H1 (cell line): ENCODE measurements at places on chromosomes 5 and 9.

DNA sequence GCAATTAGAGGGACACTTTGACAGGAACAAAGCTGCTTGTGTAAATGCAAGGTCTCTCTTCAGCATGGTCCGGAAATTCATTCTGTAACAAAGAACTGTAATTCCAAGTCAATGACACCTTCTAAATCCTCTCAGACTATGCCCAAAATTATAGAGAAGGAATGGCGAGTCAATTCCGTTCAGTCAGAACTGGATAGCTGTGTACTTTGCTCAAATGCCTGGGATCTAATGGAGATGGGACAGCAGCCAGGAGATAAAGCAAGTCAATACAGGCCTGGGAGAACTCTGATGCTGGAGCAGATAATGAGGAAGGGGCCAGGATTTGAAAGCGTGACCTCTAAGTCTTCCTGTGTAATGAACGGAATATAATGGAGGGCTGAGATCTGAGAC lies 96.4 kb upstream of the SPRY4 start:
- no peak overlapping the region for H3K4me3 ChIP-seq
- no peaks in the 10 kb centered on the region for H3K27me3 ChIP-seq
- no peaks in the 10 kb centered on the region for H3K36me3 ChIP-seq
- DNase-seq, result no peak
- peaks cover 3% of the 10 kb centered on the region for H3K4me1 ChIP-seq
- no peak overlapping the region for H3K27ac ChIP-seq

DNA sequence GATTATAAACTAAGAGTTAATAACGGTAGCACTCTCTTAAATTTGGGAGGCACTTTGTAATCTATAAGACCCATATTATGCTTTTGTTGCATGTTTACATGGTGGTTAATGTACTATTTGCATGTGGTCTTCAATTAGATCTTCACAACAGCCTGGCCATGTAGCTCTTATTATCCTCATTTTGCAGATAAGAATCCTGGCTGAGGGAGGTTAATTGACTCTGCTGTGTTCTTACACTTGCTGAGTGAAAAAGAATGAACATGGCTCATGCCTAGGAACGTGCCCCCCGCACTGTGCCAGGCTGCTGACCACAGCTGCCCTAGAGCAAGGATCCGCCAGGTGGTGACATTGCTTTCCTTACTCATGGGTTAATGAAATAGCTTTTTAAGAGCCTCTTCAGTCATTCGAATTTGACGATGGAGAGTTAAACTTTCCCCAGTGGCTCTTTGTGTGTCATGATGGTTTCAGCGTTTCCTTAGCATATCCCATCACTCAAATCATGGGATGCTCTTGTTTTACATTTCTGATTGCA lies 97.9 kb downstream of the CDH6 start:
- no peak overlapping the region for H3K27ac ChIP-seq
- no peaks in the 10 kb centered on the region for H3K36me3 ChIP-seq
- H3K4me3 ChIP-seq, result no peak overlapping the region
- H3K27me3 ChIP-seq, result no peaks in the 10 kb centered on the region
- peaks cover 5% of the 10 kb centered on the region for H3K4me1 ChIP-seq

- no peak overlapping the region for H3K27ac ChIP-seq
- no peak overlapping the region for H3K4me3 ChIP-seq
- DNase-seq, result no peak
- peaks cover 41% of the 10 kb centered on the region for H3K36me3 ChIP-seq
- no peaks in the 10 kb centered on the region for H3K27me3 ChIP-seq
- peaks cover 2% of the 10 kb centered on the region for H3K4me1 ChIP-seq
Measured at GRCh38 chr5:179768326-179769085, 25.3 kb upstream of the LTC4S start.

- no peak overlapping the region for H3K27ac ChIP-seq
- no peaks in the 10 kb centered on the region for H3K4me1 ChIP-seq
- no peaks in the 10 kb centered on the region for H3K36me3 ChIP-seq
- H3K27me3 ChIP-seq, result no peaks in the 10 kb centered on the region
- peak overlapping the region; percentile 13; the same call in 1 of the 2 replicates for H3K4me3 ChIP-seq
Measured at GRCh38 chr9:122406070-122406890, 35.5 kb downstream of the PTGS1 start.

GRCh38 chr5:16315501-16315900 lies 135.9 kb upstream of the MARCHF11 start:
- H3K36me3 ChIP-seq, result no peaks in the 10 kb centered on the region
- no peaks in the 10 kb centered on the region for H3K4me1 ChIP-seq
- no peak for DNase-seq
- no peaks in the 10 kb centered on the region for H3K27me3 ChIP-seq
- no peak overlapping the region for H3K4me3 ChIP-seq

DNA sequence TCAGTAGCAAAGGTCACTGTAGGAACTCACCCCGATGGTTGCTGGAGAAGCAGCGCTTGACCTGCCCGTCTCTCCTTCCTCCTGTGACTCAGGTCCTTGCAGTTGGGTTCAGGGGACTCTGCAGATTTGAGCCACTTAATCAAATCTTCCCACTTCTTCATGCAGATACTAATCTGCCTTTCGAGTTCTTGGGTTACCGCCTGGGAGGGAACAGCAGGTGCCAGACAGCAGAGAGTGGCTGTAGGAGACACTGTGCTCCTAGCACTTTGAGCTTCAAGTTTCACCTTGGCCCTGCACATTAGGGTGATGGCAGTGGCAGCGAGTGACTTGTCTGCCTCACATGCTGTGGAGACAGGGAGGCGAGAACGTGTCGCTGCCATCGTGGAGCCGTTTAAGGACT lies 478.3 kb downstream of the PSAT1 start:
- no peak for DNase-seq
- H3K4me1 ChIP-seq, result peaks cover 4% of the 10 kb centered on the region; the same call in 1 of the 2 replicates
- H3K36me3 ChIP-seq, result no peaks in the 10 kb centered on the region
- H3K27ac ChIP-seq, result no peak overlapping the region
- no peaks in the 10 kb centered on the region for H3K27me3 ChIP-seq

DNA sequence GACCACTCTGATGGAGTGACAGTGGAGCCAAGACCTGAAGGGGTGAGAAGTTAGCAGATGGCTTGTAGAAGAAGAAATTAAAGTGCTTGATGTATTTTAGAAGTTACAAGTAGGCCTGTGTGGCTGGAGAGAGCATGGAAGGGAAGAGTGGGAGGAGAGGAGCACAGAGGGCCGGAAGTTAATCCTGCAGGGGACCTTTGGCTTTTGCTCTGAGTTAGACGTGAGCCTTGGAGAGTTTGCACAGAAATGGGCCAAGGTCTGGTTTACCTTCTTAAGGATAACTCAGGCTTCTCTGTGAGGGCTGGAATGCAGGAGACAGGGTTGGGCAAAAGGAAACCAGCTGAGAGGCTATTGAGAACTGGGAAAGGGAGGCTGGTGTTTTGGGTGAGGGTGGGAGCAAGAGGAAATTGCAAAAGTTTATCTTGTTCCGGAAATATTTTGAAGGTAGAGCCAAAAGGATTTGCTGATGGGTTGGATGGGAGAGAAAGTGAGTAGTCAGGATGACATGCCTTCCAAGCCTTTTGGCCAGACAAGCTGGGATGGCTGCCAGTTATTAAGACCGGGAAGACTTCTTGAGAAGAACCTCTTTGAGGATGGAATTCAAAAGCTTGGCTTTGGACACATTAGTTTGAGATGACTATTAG lies 17.5 kb upstream of the F2RL1 start:
- H3K4me1 ChIP-seq, result peaks cover 4% of the 10 kb centered on the region; the same call in 1 of the 2 replicates
- no peak overlapping the region for H3K27ac ChIP-seq
- no peaks in the 10 kb centered on the region for H3K27me3 ChIP-seq

DNA sequence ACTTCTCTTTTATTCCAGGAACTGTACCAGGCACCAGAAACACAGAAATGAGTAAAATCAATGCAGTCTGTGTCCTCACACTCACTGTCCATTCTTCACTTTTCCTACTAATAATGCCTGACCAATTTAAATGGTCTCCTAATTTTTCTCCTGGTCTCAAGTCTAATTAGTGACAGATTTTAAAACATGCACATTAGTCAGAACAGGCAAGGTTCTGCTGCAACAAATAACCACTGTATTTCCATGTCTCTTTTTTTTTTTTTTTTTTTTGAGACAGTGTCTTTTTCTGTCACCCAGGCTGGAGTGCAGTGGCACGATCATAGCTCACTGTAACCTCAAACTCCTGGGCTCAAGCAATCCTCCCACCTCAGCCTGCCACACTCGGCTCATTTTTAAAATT lies 99.6 kb downstream of the CEMIP2 start:
- no peak overlapping the region for H3K4me3 ChIP-seq
- H3K27ac ChIP-seq, result no peak overlapping the region
- no peak for DNase-seq
- no peaks in the 10 kb centered on the region for H3K27me3 ChIP-seq

DNA sequence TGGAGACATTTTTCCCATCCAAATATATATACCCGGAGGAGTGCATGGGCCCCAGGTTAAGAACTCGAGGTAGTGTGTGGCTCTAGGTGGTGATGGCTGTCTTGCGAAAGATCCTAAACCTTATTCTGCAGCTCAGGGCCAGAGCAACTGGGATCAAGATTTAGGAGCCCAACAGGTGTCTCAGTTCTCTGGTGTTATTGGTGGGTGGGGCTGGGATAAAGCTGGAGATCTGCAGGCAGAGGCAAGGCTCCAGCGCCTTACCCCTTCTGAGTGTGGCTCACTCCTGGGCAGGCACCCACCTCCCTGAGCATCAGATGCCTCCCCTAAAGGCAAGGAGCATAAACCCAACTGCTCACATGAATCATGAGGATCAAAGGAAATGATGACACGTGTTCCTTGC lies 11.2 kb downstream of the UBE2QL1 start:
- DNase-seq, result no peak
- H3K4me1 ChIP-seq, result no peaks in the 10 kb centered on the region
- H3K4me3 ChIP-seq, result no peak overlapping the region
- no peaks in the 10 kb centered on the region for H3K36me3 ChIP-seq
- H3K27me3 ChIP-seq, result peaks cover 2% of the 10 kb centered on the region

DNA sequence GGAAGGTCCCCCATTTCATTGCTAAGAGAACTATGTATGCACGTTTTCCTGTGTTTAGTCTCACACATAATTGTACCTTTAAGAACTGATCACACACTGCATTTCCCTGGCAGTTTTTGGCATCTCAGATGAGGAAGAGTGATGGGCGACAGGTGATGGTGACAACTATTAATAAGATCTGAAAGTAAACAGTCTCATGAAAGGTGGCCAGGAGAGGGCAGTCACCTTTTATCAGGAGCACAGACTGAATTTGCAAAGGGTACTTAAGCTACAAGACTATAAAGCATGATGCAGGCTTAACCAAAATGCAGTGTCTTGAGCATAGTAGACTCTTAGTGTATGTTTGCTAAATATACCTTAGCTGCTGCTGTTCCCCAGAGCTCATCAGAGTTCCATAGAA lies 91.5 kb downstream of the GHR start:
- no peaks in the 10 kb centered on the region for H3K4me1 ChIP-seq
- H3K27ac ChIP-seq, result no peak overlapping the region
- H3K4me3 ChIP-seq, result no peak overlapping the region
- no peak for DNase-seq
- no peaks in the 10 kb centered on the region for H3K27me3 ChIP-seq

- H3K4me3 ChIP-seq, result no peak overlapping the region
- no peak overlapping the region for H3K27ac ChIP-seq
Measured at GRCh38 chr5:97496037-97496436, 313.0 kb upstream of the RIOK2 start.

GRCh38 chr9:9002826-9003583 lies 1203.4 kb upstream of the DMAC1 start:
- no peak for DNase-seq
- H3K27ac ChIP-seq, result no peak overlapping the region
- no peaks in the 10 kb centered on the region for H3K36me3 ChIP-seq
- H3K27me3 ChIP-seq, result no peaks in the 10 kb centered on the region
- H3K4me1 ChIP-seq, result no peaks in the 10 kb centered on the region

- no peak overlapping the region for H3K4me3 ChIP-seq
- H3K36me3 ChIP-seq, result no peaks in the 10 kb centered on the region
- no peak overlapping the region for H3K27ac ChIP-seq
- peaks cover 3% of the 10 kb centered on the region for H3K4me1 ChIP-seq
- DNase-seq, result peak; percentile 64
Measured at GRCh38 chr5:165630261-165630778, 2124.9 kb downstream of the MAT2B start.

- no peak overlapping the region for H3K4me3 ChIP-seq
- peaks cover 51% of the 10 kb centered on the region for H3K36me3 ChIP-seq
- no peaks in the 10 kb centered on the region for H3K4me1 ChIP-seq
- no peaks in the 10 kb centered on the region for H3K27me3 ChIP-seq
- no peak for DNase-seq
Measured at GRCh38 chr5:1480217-1480616, 35.0 kb upstream of the SLC6A3 start.

DNA sequence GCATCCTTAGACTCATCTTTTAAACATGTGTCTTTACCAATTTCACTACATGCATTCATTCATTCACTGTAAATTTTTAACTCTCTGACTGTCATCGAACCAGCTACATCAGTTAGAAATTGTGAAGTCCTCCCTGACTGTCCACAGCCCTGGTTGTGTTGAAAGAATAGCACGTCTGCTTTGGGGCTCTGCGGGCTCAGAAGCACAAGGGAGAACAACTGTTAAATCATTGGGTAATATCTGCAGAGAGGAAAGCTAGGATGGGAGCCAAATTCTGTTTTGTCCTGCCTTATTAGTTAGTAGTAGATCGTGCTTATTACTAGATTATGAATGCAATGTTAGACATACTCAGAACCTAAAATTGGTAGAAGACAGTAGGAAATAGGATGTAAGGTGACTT lies 26.3 kb upstream of the FAM120AOS start:
- no peaks in the 10 kb centered on the region for H3K27me3 ChIP-seq
- H3K27ac ChIP-seq, result no peak overlapping the region
- H3K4me1 ChIP-seq, result peaks cover 9% of the 10 kb centered on the region
- H3K36me3 ChIP-seq, result peaks cover 2% of the 10 kb centered on the region
- no peak overlapping the region for H3K4me3 ChIP-seq
